ENCODE measurements at places on chromosomes 2 and 18. TPM values are rescaled to one million over a fixed set of nuclear protein-coding genes. Genes with fewer than 3 reads are reported as not detected.

GRCh38 chr2:170425281-170425751, 247.4 kb downstream of the MYO3B start:
- DNase-seq, result no peak

DNA sequence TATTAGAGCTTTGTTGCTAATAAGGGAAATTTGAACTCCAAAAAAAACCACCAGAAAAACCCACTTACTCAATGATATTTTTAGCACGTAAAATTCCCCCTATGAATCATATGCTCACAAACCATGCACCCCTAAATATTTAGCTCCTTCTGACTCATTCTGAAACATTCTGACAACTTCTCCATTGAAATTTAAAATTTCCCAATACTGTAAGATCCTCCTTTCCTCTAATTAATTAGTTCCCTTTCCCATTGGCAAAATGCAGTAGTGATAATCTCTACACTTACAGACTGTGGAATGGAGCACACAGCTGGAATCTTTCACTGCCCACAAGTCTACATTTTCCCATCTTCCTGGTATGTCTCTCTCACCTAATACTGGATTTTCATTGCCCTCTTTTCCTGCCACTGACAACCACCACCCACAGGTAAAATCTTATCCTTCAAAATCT, 215.8 kb upstream of the ACVR2A start:
- no peak for DNase-seq

The COLEC11 gene
- 31.0 TPM for total RNA-seq

The SLC16A14 gene
- total RNA-seq, result 0.79 TPM

DNA sequence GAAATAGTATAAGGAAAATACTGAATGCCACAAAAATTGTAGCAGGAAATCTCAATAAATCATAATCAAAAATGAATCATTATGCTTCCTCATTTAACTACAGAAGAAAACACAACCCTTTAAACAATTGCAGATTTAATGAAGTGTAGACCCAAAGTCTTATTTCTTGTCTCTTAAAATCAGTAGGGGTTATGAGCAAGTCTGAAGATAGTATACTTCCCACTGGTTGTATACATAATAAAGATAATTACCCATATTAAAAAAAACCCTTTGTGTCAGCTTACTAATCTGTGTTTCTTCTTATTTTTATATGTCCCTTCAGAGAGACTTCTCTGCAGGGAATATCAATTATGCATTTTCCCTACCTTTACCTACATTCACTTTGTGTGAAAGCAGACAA, 504.7 kb downstream of the ERBB4 start:
- DNase-seq, result no peak

The CENPA gene
- 14.4 TPM for total RNA-seq

- DNase-seq, result no peak
These were observed 4.5 kb downstream of the RHOB start for GRCh38 chr2:20451341-20451740.

DNA sequence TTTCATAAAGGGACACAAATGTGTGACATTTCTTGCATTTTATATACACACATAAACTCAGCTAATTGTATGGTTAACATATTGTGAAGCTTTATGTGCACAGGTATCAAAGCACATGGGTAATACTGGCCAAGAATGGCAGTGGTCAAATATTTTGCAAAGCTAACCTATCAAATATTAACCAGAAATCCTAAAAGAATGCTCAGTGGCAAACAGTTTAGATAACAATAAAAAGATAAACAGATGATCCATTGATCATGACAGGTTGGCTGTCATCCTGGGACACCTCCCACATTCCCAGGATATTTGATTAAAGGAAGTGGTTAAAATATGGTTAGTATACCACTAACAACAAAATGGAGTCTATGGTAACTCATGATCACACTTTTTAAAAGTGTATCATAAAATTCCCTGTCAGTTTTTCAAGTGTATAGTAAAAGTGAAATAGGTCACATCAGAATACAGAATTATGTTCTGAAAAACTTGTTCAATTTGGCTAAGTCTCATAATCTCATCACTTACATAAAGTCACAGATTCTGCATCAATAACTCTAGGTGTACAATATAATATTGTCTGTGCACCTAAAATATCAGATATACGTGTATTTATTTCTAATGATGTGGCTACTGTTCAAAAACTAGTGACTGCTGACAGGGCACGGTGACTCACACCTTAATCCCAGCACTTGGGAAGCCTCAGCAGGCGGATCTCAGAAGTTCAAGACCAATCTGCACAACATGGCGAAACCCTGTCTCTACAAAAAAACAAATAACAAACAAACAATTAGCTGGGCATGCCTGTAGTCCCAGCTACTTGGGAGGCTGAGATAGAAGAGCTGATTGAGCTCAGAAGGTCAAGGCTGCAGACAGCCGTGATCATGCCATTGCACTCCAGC, 48.9 kb downstream of the CDH2 start:
- no peak for DNase-seq

- DNase-seq, result no peak
These were observed 21.8 kb downstream of the CWC22 start for GRCh38 chr2:179985163-179985820.

DNA sequence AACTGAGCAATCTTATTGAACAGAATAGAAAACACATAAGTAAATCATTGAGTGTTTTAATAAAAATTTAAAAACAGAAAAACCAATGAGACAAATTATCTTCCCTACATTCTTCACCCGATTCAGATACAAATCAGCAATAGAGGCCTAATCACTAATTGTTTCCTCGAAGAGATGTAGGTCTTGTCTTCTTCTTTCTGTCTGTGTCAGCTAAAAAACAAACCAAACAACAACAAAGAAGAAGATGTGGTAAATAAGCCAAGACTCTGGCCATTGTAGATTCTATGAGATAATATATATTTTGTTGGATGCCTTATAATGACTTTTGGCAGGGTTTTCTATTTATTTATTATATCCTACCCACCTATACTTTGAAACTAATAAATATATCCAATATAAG, 200.9 kb upstream of the FSIP2 start:
- no peak for DNase-seq

The G6PC2 gene
- not detected for total RNA-seq

DNA sequence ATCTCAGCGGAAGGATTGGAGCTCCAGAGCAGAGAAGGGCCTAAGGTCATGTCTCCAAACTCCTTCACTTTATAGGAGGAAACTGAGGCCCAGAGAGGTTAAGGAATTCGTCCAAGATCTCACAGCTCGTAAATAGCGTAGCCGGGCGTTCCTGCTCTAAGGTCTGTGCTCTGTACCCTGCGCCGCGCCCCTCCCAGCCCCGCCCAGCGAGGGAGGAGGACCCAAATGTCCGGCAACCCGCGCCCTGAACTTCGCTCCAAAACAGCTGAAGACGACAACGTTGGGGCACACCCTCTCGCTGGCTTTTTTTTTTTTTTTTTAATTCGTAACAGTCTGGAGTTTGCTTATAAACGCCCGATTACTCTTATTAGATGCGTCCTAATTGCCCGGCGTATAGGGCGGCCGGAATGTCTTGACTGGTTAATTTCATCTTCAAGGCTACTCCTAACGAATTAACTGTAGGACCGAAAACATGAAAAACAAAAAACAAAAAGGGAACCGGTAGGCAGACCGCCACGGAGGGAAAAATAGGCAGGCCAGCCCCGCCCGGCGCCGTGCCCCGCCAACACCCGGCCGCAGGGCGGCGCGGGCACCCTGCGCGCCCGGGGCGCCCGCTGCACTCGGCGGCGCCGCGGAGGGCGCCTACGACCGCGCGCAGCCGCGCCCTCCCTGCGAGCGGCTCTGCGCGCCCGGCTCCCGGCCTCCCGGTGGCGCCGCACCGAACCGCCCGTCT, 928 bp upstream of the FOSL2 start:
- DNase-seq, result peak; percentile 58

The CCT4 gene
- total RNA-seq, result 65.2 TPM

The FOXD4L1 gene
- total RNA-seq, result 2.5 TPM

The TGFA gene
- 1.4 TPM for total RNA-seq

DNA sequence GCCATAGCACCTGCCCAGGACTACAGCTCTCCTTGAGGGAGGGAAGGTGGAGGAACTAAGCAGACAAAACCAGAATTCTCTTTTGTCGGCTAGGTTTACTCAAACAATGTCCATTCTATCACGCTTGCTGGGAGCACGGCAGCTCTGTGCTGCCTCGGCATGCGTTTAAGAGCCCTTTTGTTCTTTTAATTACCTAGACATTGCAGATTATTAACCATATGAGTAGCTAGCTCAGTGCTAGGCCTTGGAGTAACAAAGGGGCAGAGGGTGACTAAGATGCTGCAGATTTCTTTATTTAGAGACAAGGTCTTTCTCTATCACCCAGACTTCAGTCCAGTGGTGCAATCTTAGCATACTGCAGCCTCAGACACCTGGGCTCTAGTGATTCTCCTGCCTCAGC, 11.1 kb downstream of the MSGN1 start:
- no peak for DNase-seq

DNA sequence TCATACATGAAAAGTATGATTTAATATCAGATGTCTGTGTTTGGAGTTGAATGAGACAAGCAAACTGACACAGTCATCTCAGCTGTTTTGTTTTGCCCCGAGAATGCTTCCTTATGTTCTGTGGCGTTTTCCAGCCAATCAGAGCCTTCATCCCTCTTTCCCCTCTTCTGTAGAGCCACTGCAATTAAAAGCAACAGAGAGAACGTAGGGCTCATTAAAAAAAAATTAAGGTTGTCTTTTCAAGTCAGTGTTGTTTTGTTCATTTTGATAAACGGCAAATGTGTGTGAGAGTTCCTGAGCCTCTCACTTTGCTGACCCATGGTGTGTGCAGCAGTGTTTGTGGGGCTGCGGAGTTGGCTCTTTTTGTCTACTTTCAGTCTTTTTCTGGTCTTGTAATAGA, 216.0 kb downstream of the FHOD3 start:
- no peak for DNase-seq

- no peak for DNase-seq
These were observed 123.1 kb downstream of the OSR1 start for GRCh38 chr2:19235308-19235707.

The CCDC150 gene
- total RNA-seq, result 5.7 TPM

DNA sequence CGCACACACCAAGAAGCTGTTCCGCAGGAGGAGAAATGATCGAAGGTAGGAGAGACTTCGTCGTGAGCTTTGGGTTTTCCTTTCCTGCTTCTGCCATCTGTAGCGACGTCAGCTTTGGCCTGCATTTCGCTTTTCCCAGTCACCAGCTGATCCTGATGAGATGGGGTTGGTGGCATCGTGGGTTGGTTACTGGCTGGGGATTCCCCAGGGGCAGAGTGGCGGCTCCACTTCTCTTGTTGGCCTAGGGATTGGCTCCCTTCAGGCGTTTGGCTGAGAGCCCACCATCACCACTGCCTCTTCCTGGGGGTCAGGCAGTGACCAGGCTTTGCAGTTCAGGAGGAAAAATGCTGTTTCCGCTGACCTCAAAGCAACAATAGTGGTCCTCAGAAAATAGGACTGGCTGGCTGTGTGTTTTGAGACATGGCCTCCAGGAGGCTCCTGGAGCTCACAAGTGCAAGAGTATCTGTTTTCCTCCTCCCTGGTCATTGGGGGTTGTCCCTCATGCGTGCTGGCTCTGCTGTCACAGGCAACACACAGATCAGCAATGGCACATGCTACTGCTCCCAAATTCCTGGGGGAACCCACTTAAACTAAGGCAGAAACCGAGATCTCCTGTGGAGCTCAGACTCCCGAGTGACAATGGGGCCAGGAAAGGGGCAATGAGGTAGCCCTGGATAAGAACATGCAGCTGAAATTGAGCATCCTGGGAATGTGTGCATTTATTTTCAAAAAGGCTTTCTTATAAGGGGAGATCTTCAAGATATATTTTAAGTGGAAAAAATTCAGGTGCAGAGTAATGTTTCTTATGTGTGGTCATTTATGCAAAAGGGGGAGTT, 173.0 kb downstream of the CTIF start:
- no peak for DNase-seq

DNA sequence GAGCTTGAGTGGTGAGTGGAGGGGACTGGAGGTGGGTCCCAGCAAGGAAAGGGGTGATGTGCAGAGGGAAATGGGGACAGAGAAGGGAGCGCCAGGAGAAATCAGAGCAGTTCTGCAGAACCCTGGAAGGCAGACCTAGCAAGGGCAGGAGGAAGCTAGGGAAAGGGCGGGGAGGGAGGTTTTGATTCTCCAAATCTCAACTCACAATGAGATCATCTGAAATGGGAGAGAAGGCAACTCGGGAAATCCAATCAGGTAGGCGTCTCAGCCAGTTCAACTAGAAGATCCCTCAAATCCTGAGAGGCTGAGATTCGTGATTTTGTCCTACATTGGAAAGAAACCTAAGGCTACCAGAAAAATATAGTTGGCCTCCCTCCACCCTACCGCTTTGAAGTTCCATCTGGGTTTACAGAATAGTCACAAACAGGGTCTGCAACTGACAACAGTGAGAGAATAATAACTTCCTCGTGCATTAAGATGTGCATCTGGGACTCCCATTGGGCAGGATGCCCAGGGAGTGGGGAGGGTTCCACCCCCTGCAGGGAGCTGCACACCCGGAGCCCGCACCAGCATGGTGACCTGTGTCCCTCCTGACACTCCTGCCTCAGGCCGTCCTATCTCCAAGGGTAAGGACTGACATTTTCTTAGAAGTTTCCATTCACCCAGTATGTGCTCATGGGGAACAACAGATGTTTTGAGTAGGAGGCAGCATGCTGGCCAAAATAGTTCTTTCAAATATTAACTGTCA, 113.3 kb upstream of the ODC1 start:
- DNase-seq, result no peak

GRCh38 chr2:170586571-170587095, 128.5 kb upstream of the SP5 start:
- no peak for DNase-seq

- DNase-seq, result no peak
These were observed 234.0 kb downstream of the LRRTM1 start for GRCh38 chr2:80070587-80070986.

DNA sequence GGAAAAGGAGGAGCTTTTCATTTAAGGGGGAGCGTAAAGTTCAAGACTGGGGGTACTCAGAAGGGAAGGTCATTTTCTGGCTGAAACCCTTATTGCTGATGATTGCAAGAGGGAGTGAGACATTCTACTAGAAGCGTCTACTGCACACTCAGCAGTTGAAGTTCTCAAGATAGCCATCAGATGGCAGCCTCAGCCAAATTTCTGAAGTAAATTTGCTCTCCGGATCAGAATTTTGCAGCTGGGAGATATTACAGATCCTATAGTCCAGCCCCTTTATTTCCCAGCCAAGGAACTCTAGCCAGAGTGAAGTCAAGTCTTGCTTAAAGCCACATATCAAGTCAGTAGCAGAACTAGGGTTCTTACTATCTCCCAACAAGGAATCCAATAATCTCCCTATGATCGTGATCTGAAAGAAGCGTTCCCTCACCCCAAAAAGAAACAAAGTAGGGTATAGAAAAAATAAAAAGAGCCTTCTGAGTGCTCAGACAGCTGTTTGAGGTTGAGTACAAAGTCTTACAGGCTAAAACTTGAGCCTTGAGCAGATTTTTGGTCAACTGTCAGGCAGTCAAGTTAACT, 24.0 kb downstream of the RAX start:
- no peak for DNase-seq

GRCh38 chr2:2114707-2115245, 216.3 kb downstream of the MYT1L start:
- no peak for DNase-seq

GRCh38 chr2:186848873-186849578, at the start of gene ZSWIM2:
ZSWIM2 (minus strand) TSS chr2:186849170; CDS start chr2:186849130, 40 bp downstream.
- DNase-seq, result peak; percentile 36

- no peak for DNase-seq
These were observed 25.0 kb downstream of the MPPE1 start for GRCh38 chr18:11883153-11883552.

The HOXD10 gene
- not detected for total RNA-seq

The PRSS56 gene
- total RNA-seq, result not detected
